ENCODE measurements at places on chromosomes 16 and 17.

DNA sequence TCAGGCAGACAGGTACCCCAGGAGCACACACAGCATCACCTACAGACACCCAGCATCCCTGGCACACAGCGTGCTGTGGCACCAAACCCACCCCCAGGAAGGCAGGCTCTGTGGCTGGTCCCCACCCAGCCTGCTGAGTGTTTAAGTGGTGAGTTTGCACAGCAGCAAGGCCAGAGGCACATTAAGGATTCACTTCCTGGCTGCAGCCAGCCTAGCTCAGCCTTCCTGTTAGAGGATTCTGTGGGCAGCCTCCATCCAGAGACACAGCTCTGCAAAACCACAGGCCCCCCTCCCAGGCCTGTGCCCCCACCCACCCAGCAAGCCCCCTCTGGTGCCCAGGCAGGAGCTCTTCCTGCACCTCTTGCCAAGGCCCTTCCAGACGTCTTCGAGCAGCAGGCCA, 36.1 kb upstream of the PHB1 start:
- no peak for DNase-seq

- no peak for DNase-seq
Observed at GRCh38 chr17:38917259-38917658, 8.2 kb upstream of the LASP1NB start.

DNA sequence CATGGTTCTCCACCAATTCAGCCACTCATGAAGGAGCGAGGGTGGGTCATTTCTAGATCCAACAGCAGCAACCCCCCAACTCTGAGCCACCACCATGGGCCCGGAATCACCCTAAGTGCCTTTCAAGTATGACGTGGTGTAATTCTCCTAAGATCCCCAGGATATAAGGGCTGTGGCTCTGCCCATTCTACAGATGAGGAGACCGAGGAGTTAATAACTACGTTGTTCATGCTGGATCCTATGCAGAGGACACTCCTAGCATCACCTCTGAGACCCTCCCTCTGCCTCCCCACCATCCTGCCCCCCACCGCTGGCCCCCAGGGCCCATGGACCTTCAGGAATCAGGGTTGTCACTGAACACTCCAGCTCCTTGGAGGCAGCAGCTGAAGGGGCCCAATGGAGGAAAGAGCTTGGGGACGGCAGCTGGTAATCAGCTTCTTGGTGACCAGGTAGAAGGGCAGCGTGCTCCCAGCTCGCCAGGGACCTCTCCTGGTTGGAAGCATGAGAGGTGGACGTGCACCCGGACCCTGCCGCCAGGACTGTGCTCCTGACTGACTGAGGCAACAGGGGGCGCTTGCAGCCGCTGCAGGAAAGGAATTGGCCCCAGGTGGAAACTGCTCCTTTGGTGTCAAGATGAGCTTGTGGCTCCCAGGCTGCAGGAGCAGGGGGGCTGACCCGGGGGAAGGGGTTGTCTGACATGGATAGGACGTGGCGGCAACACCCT, 28.2 kb upstream of the CACNG1 start:
- DNase-seq = no peak

- no peak for DNase-seq
Observed at GRCh38 chr17:14776791-14777190, 475.9 kb downstream of the HS3ST3B1 start.

- DNase-seq = no peak
Observed at GRCh38 chr17:57532966-57533365, 212.1 kb downstream of the CCDC182 start.

DNA sequence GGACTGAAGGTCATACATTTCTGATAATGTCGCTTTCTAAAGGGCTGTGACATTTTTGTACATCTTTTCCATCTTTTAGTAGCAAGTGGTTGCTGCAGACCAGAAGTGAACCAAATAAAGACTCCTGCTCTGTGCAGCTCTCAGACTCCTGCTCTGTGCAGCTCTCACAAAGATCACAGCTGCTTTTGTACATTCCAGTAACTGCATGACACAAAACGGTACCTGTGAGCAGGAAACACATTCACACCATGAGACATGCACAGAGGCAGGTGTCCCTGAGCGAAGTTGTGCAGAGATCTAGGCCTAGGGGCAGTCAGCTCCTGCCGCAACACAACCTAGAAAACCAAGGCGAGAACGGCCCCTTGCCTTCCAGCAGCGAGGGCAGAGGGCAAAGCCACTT, 67.5 kb downstream of the KLHDC4 start:
- no peak for DNase-seq

GRCh38 chr17:7931709-7932482, at the start of the genes CNTROB and TRAPPC1:
Gene CNTROB (plus strand): TSS chr17:7932206. CDS start chr17:7933080, 874 bp downstream.
Gene TRAPPC1 (minus strand): TSS chr17:7931946. CDS start chr17:7931829, 117 bp downstream.
- DNase-seq = peak; percentile 100

- DNase-seq = no peak
Observed at GRCh38 chr16:27455700-27456099, 53.7 kb downstream of the IL21R start.

GRCh38 chr17:59331929-59332748, 684 bp downstream of the YPEL2 start:
- DNase-seq = peak; percentile 60

GRCh38 chr17:45129940-45130680, 2.2 kb downstream of the PLCD3 start:
- no peak for DNase-seq

GRCh38 chr16:79191933-79192332, 408.6 kb downstream of the MAF start:
- DNase-seq = no peak

DNA sequence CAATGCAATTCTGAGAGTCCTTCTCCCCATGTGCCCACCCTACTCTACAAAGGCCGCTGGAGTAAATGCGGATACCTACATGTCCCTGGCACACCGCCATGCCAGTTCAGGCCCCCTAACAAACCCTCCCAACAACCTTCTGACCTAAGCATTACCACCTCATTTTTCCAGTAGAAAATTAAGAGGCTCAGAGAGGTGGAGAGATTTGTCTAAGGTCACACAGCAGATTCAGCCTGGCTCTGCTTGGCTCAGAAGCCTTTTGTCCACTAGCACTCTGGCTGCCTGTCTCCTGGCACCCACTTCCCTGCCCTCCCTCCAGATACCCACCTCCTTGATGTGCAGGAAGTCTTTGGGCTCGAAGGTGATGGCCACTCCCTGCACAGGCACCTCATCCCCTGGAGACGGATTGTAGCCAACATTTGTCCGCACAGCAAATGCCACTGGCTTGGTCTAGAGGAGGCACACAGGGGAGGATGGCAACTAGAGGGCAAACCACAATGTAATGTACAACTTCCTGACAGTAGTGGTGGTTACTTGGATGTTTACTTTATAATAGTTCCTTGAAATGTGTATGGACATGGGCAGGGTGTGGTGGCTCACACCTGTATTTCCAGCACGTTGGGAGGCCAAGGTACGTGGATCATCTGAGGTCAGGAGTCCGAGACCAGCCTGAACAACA, 10.2 kb downstream of the CACNB1 start:
- no peak for DNase-seq

DNA sequence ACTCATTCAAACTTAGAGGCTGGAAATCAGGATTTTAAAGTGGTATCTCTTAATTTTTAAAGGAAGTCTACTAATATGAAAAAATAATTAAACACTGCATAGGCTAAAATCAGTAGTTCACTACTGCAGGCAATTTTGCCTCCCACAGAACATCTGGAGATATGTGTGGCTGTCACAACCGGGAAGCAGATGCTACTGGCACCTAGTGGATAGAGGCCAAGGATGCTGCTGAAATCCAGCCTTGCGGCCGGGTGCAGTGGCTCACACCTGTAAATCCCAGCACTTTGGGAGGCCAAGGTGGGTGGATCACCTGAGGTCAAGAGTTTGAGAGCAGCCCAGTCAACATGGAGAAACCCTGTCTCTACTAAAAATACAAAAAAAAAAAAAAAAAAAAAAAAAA, 473.9 kb downstream of the XYLT1 start:
- DNase-seq = no peak
